ENCODE measurements at places on chromosomes 12 and 14. TPM values are rescaled to one million over a fixed set of nuclear protein-coding genes. Genes with fewer than 3 reads are reported as not detected.

DNA sequence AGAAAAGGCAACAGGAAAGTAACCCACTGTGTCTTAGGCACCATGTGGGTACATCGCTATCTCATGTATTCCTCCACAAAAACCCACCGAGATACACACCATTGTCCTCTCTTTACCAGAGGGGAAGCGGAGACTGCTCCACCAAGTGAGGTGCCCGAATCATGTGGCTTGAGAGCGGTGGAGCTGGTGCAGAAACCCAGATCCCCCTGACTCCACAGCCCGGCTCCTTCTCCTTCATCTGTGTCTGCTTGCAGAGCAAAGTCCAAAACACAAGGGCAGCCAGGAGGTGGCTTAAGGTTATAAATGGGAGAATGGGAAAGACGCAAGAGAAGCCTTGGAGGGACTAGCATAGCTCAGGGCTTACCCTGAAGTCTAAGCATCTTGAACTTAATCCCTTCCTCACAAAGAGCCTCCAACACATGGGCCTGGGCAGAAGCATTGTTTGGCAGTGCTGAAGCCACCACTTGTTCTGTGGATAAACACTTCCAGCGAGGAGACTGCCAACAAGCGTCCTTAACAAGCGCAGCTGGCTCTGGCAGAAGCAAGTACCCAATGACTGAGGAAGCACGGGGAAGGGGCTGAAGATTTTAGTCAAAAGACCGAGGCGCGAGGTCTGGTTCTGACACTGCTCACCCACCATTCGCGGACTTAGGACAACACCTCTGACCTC lies 83.0 kb downstream of the TTC7B start:
- H3K27me3 ChIP-seq: no peaks in the 10 kb centered on the region
- no peaks in the 10 kb centered on the region for H3K36me3 ChIP-seq
- H3K27ac ChIP-seq: no peak overlapping the region
- no peak overlapping the region for H3K4me3 ChIP-seq
- no peaks in the 10 kb centered on the region for H3K4me1 ChIP-seq
- no peak for DNase-seq

- no peak overlapping the region for H3K27ac ChIP-seq
- H3K4me3 ChIP-seq: no peak overlapping the region
- no peaks in the 10 kb centered on the region for H3K4me1 ChIP-seq
- no peaks in the 10 kb centered on the region for H3K27me3 ChIP-seq
These were observed 7.5 kb upstream of the G2E3 start for GRCh38 chr14:30551460-30551859.

- H3K4me1 ChIP-seq: no peaks in the 10 kb centered on the region
- H3K36me3 ChIP-seq: peaks cover 3% of the 10 kb centered on the region
- H3K4me3 ChIP-seq: no peak overlapping the region
- H3K27ac ChIP-seq: no peak overlapping the region
- no peaks in the 10 kb centered on the region for H3K27me3 ChIP-seq
These were observed 3.8 kb downstream of the TAS2R20 start for GRCh38 chr12:10994307-10994706.

GRCh38 chr14:68214431-68214830 lies 394.9 kb downstream of the RAD51B start:
- H3K36me3 ChIP-seq: no peaks in the 10 kb centered on the region
- no peak overlapping the region for H3K27ac ChIP-seq
- no peaks in the 10 kb centered on the region for H3K27me3 ChIP-seq
- peaks cover 14% of the 10 kb centered on the region for H3K4me1 ChIP-seq
- no peak overlapping the region for H3K4me3 ChIP-seq
- DNase-seq: no peak

Gene GLT1D1
- total RNA-seq: 1.4 TPM

Gene OR2AP1
- total RNA-seq: not detected

Gene DEGS2
- total RNA-seq: 2.7 TPM

Gene NEUROD4
- total RNA-seq: not detected

Gene LGR5
- 0.25 TPM for total RNA-seq

Gene PMCH
- total RNA-seq: not detected

Data from cardiac muscle cell (in vitro differentiated cells and primary cell).